Stimulated activated CD4-positive, alpha-beta T cell treated with anti-CD3 and anti-CD28 coated beads, Interleukin-1b, Interleukin-23, amount 100 ng/mL, for 1 hour (primary cell): ENCODE measurements at places on chromosomes 4 and X.

- DNase-seq = no peak
These were observed 41.1 kb upstream of the TMEM184C start for GRCh38 chr4:147576084-147576483.

GRCh38 chr4:180164799-180165198 lies 2078.4 kb upstream of the TENM3 start:
- no peak for DNase-seq

DNA sequence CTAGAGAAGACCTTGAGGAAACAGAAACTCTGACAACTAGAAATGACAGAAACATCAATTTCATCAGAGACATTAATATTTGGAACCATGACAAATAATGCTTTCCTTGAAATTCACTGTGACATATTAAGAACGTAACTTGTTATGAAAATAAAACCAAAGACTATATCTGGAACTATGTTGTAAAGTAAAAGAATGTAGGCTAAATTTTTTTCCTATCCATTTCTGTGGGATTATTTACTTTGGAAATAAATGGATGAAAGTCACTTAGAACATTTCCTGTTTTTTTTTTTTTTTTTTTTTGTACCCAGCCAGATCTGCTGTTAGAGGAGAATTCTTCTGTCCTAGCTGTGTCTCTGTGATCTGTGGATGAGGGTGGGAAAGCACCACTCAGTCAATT lies 255.9 kb downstream of the SPRY1 start:
- no peak for DNase-seq

- DNase-seq = no peak
These were observed 146.1 kb downstream of the DCTD start for GRCh38 chr4:182770996-182771514.

GRCh38 chrX:46559062-46559461 lies 13.8 kb upstream of the ZNF674 start:
- DNase-seq = no peak

DNA sequence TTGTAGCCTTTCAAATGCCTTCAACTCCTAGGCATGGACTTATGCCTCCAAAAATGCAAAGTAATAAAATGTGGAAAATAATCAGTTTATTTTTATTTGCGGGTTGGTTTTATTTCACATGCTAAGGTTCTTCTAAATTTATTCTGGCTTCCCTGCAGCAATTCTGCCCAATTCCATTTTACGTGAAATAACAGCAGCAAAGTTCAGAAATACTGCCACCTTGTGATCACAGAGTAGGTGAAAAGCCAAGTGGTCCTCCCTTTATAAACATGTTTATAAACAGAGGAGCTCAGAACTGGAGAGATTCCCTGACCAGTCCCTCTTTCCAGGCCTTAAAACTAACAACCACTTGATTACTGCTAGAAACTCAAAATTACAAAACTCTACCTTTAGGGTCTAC lies 14.7 kb upstream of the DCHS2 start:
- no peak for DNase-seq

- DNase-seq = no peak
These were observed 1402.4 kb downstream of the FAM133A start for GRCh38 chrX:95076449-95076848.

DNA sequence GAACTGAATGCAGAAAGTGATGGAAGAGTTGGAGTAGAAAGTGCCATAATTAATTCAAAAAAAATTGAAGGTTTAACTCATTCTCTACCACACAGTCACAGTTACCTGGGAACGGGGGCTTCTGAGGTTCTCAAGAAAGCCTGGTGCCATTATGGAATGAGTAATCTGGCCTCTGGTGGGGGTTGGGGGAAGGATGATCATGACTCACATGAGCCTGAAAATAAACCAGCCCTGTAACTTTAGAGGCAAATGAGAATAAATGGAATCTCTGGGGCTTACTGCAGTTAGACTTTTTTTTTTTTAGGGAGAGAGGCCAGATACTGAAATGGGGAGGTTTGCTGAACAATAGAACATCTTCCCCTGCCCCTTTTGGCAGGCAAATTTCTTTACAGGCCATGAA lies 55.3 kb downstream of the SOD3 start:
- no peak for DNase-seq

DNA sequence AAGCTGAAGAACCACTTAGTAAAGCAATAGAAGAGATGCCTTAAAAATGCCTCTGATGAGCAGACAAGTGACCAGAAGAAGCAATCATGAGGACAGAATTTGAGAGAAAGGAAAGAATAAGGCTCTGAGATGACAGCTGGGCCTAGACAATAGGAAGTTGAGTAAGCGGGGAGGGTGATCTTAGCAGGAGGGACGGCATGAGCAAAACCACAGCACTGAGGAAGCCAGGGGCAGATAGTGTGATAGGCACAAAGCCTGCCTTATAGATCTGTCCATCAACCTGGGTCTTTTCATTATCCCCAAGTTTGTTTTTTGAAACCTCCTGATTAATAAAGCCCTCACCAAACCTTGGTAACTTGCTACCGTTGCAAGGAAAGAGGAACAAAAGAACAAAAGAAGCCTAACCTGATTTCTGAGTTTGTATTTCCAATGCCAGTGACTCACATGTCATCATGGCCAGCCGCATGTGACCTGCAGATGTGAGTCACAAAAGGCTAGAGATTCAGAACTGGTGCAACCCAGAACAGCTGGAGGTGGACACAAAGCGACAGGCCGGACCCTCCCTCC lies 55.7 kb upstream of the PPARGC1A start:
- no peak for DNase-seq

- no peak for DNase-seq
These were observed 26.8 kb upstream of the AP1S2 start for GRCh38 chrX:15881381-15881897.

DNA sequence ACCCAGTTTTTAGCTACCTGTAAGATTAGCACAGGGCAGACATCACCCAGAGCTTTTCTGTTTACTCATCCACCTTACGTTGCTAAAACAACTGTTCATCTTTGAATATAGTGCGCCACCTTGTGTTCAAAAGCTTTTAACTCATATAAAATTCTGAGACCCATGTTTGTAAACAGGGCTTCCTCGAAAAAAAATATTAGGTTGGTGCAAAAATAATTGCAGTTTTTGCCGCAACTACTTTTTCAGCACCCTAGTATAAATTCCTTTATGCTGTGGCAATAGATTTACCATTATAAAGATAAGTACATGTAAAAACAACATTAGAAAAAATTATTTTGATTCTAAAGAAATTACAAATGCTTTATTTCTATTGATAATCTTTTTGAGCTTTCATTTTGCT lies 147.9 kb downstream of the LRBA start:
- no peak for DNase-seq

DNA sequence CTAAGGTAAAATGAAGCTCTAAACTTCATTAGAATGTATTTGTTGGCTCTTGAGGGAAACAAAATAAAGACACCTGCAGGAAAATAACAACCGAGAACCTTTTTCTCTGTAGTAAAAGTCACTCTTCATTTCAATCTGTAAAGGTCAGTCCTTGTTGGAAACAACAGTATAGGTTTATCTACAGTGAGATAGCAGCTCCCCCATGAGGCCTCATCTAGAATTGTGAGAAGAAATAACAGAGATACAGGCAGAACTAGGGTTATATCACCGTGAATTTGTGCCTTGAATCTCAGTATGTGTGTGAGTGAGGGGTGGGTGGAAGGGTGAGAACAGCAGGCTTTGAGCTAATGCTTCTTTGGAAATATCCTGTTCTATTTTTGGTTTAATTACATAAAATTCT lies 107.8 kb upstream of the FMR1 start:
- DNase-seq = no peak

- no peak for DNase-seq
These were observed 335.2 kb downstream of the ADAM29 start for GRCh38 chr4:175253184-175253902.

DNA sequence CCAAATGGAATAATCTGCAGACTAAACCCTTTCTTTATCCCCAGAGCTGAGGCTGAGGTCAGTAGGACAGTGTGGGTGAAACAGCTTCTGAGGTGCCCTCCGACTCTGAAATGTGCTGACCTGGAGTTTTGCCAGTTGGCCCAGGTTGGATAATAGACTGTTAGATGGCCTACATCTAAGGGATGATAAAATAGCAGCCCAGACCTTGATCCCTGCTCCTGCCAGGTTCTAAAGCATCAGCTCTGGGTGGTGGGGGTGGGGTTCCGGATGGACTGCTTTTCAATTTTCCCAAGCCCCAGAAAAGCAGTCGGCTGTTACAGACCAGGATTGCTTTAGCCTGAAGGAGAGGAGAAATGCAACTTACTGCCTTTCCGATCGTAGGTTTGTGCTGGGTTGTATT lies 110.4 kb downstream of the NHS start:
- DNase-seq = no peak

- DNase-seq = no peak
These were observed 63.2 kb downstream of the ANAPC10 start for GRCh38 chr4:145034727-145035211.

DNA sequence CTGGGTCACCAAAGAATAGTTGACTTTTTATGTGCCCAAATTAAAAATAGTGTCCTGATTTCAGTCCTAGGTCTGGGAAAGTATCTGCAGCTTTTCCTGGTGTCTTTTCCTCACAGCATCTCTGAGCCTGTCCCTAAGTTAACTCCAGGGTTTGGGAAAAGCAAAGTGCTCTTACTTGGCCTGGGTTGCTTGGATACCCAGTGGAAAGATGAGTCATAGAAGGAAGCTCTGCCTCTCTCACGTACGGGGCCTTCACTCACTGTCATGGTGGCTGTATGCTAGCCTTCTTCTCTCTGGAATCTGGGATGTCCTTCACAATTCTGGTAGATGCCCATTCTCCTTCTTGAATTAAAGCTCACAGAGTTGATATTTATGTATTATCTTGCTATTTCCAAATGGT lies 607.3 kb downstream of the ANKRD50 start:
- no peak for DNase-seq

DNA sequence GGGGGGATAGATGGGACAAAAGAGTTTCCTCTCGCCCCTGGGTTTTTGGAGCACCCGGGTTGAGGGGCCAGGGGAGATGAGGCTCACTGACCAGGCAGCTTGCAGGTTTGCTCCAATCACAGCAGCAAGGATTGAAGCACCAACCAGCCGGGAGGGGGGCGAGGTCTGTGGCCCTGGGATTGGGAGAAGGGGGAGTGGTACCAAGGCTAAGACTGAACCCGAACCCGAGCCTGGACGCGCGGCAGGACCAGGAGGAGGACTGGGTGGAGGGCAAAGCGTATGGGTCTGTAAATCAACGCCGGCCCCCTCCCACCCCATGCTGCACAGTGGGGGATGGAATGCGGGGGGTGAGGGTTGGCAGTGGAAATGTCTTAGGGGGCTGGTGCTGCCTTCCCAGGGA lies 3.5 kb downstream of the SOX3 start:
- DNase-seq = no peak

- DNase-seq = no peak
These were observed 373.0 kb downstream of the MID1IP1 start for GRCh38 chrX:39174241-39174771.

- no peak for DNase-seq
These were observed 102.3 kb downstream of the LARP1B start for GRCh38 chr4:128163177-128164117.

DNA sequence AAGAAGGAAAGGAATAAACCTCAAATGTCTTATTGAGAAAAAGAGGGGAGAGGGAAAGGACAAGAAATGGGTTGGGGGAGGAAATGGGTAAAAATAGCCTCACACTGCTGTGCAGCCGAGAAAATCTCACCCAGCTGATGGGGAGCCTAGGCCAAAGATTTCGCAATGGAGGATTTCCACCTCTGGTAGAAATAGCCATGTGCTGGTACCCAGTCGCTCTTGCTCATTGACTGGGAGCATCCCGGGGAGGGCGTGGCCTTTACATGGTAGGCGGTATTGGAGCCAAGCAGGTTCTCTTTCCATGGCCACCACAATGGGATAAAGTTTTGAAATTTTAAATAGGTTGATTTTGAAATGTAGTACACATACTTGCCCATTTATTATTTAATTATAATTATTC lies 255.1 kb upstream of the LDB2 start:
- no peak for DNase-seq

GRCh38 chr4:82247629-82248028 lies 126.2 kb downstream of the HNRNPD start:
- DNase-seq = no peak

DNA sequence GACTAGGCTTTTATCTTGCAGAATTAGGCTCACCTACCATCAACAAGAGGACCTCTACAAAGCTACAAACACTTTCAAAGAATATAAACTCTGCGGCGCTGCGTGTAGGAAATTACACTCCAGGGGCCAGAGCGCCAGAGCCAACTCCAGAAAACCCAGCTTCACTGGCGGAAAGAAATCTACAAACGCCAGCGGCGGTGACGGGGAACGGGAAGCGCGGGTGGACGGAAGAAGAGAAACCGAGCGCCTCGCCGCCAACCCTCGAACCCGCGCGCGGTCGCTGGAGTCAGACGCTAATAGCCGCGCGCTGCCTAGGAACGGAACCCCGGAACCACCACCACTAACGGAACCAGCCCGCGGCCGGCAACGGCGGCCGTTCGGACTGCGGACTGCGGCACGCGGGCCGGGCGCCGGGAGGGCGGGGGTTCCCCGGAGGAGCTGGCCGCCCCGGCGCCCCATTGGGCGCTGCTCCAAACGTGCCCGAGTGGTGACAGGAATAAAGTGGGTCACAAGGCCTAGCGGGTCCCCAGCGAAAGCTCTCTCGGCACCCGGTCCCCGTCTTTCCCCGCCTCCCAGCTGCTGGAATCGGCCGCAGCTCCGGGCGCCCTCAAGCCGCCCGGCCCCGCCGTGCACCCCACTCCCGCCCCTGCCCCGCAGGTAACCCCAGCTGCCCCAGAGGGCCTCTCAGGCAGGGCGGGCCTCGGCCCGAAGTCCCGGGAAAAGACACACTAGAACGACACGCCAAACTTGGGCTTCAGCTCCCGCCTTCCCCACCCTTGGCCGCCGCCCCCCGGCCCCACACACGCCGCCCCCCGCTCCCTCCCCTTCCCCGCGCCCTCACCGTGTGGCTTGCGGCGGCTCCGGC lies 836 bp downstream of the CLOCK start:
- no peak for DNase-seq

GRCh38 chr4:142917678-142918077 lies 71.6 kb upstream of the INPP4B start:
- no peak for DNase-seq

- no peak for DNase-seq
These were observed 35.9 kb upstream of the RELL1 start for GRCh38 chr4:37721995-37722638.

- peak; percentile 15 for DNase-seq
These were observed 8.1 kb upstream of the DCTD start for GRCh38 chr4:182925298-182925757.

GRCh38 chrX:14027511-14028019 lies 2.1 kb downstream of the GEMIN8 start:
- DNase-seq = no peak

DNA sequence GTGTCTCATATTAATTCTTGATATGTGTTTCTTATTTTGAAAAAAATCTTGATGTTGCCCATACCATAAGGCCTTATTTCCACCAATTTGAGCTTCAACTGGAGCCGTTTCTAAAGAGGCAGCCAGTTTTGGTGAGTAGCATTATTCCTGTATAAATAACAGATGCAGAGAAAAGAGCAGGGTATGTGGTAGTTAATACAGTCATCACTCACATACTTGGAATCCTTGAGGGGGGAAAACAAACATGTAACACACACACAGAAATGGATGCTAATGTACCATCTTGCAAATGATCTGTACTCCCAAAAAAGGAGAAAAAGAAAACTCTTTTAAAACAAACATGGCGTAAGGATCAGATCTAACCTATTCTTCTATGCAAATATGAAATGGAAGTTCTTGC lies 389.7 kb downstream of the GPM6A start:
- no peak for DNase-seq
